ENCODE measurements at places on chromosomes 7 and 10.

DNA sequence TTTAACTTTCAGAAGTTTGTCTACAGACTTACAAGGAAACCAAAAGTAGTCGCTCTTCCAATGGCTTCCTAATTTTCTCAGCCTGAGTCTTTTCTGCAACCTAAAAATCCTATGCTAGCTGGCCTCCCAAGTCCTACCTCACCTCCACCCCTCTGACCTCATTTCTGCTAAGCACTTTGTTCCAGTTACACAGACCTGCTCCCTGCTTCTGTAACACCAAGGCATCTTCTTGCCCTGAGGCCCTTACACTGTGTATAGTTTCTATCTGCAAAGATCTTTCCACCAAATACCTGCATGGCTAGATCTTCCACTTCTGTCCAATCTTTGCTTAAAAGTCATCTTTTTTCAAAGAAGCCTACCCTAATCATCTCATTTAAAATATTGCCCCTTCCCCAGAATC is 1.9 kb upstream of the SNX13 start:
- DNase-seq = no peak

DNA sequence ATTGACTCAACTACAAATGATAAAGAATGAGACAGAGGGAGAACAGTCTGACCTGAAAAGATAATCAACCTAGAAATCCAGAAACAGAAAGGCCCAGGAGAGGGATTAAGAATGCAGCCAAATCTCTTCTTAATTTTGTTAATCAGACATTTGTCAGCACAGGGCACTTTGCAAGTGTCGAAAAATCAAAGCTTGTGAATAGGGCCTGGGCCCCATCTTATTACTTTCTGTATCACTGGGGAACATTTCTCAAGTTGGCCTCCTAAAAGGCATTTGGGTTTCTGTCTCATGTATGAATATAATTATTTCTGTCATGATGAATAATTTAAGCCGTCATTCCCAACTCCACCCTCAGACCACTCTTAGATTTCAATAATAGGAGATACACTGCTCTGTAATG is 308.4 kb upstream of the PRKCQ start:
- no peak for DNase-seq

DNA sequence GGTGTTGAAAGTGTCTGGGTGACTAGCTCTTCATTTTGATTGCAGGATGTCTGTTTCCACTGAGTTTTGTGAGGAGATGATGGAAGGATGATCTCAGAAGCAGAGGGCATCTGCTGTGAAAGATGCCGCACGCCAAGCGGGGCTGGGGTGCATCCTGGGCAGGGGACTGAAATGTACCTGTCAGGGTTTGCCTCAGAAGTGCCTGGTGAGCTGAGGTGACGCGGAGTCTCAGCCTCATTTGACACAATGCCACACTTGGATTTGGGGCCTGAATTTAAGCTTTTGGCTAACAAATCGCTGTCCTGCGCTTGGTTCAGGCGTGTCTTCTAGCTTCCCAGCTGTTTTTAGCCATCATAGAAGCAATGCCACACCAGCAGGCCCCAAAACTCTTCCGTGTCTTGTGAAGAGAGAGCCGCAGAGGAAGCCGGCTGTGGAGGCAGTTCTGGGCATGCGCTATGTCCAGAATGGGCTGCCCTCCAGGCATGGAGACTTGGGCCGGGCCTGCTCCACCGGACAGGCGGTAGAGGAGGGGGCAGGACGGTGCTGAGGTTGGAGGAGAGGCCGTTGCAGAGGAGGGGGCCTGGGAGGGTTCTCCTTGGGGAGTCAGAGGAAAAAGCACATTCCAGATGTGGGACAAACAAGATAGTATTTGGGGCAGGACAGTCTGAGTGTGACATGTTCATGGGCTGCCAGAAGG is 31.2 kb downstream of the WDR86 start:
- DNase-seq = no peak

- DNase-seq = no peak
Observed at GRCh38 chr7:44112997-44113763, 9.0 kb downstream of the AEBP1 start.

DNA sequence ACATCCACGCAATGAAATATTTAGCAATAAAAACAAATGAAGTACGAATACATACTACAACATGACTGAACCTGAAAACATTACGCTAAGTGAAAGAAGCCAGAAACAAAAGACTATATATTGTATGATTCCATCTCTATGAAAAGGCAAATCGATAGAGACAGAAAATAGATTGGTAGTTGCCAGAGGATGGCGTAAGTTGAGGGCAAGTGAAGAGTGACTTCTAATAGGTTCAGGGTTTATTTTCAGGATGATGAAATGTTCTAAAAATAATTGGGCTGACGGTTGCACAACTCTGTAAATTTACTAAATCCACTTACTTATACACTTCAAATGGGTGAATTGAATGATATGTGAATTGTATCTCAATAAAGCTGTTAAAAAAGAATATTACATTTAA is 39.5 kb upstream of the TECTB start:
- DNase-seq = no peak
